ENCODE measurements at places on chromosomes 11 and 22.

DNA sequence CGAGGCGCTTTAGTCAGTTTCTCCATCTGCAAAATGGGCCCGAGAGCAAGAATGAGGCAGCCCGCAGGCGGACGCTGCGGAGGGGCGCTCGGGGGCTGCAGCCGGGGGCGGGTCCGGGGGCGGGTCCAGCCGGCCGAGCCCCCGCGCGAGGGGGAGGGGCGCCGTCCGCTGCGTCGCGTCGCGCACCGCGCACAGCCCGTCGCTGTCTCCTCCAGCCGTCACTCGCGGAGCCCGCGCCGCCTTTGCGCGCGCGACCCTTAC, 282 bp downstream of the PC start:
- peaks cover 26% of the 10 kb centered on the region for H3K4me1 ChIP-seq
- peak overlapping the region; percentile 87 for H3K4me3 ChIP-seq
- peak overlapping the region; percentile 94 for H3K27ac ChIP-seq
- H3K27me3 ChIP-seq, result peaks cover 17% of the 10 kb centered on the region

- no peaks in the 10 kb centered on the region for H3K27me3 ChIP-seq
- H3K4me3 ChIP-seq, result no peak overlapping the region
- no peak for DNase-seq
- H3K27ac ChIP-seq, result no peak overlapping the region
Observed at GRCh38 chr11:127063241-127063640, 62.7 kb upstream of the KIRREL3 start.

GRCh38 chr11:83069441-83070043, 2.2 kb downstream of the RAB30 start:
- H3K4me3 ChIP-seq, result no peak overlapping the region
- no peak for DNase-seq
- 0 out of 2 replicates have a peak overlapping the region, but pooled peaks have one; percentile 7 for H3K27ac ChIP-seq
- peaks cover 13% of the 10 kb centered on the region for H3K36me3 ChIP-seq
- peaks cover 36% of the 10 kb centered on the region for H3K4me1 ChIP-seq
- H3K27me3 ChIP-seq, result no peaks in the 10 kb centered on the region

DNA sequence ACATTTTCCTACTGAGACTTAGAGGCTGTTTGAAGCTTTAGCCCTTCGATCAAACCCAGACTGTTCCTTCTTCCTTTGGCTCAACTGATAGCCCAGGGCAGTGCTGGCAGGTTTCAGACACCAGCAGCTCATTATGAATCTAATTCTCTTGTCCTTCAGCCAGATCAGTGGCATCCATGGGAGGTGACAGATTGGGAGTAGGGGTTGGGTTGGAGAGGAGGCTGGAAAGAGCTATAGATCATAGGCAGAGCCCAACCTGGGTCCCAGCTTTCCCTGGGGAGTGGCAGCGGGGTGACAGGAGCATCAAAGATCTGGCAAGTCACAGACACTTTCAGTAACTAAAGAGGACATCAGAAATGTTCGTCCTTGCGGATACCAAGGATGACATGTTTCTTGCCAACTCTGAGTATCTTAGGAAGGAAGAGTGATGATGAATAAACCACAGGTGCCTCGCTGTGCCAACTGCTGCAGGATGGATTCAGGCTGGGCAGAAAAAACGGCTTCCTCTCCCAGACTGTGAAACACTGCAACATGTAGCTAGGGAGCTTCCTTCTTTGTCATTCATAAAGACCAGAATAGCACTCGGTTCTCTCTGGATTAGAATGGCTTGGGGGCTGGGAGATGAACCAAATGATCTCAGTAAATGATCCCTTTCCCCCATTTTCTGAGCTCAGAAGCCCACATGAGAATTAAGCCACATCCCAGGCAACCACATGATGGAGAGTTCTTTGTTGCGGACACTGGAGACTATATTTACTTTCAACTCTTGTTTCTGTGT, 19.1 kb downstream of the ABCC8 start:
- DNase-seq, result no peak
- no peak overlapping the region for H3K27ac ChIP-seq
- peaks cover 3% of the 10 kb centered on the region for H3K36me3 ChIP-seq
- H3K4me1 ChIP-seq, result peaks cover 21% of the 10 kb centered on the region
- H3K27me3 ChIP-seq, result no peaks in the 10 kb centered on the region

- H3K4me3 ChIP-seq, result no peak overlapping the region
- no peak overlapping the region for H3K27ac ChIP-seq
- H3K27me3 ChIP-seq, result peaks cover 76% of the 10 kb centered on the region
- DNase-seq, result no peak
Observed at GRCh38 chr22:22113701-22114100, 130.9 kb upstream of the VPREB1 start.

- H3K27me3 ChIP-seq, result peaks cover 5% of the 10 kb centered on the region
- DNase-seq, result peak; percentile 78
- H3K4me3 ChIP-seq, result peak overlapping the region; percentile 87
- peak overlapping the region; percentile 96 for H3K27ac ChIP-seq
- peaks cover 25% of the 10 kb centered on the region for H3K4me1 ChIP-seq
Observed at GRCh38 chr11:66313321-66314185, 3.3 kb downstream of the CD248 start.

DNA sequence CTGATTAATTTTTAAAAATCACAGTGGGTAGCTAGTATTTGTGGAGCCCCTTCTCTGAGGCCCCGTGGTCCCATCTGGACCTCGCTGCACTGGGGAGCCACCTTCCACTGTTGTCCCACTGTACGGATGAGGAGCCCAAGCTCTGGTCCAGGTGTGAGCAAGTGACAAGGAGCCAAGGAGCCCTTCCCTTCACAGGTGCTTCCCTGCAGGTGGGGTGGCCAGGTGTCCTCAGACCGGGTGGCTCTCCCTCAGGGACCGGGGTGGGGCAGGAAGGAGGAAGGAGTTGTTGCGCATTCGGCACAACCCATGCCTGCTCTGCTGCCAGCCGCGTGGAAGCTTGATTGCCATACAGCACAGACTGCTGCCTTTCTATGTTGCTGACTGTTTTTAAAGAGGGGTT, 10.4 kb upstream of the SEPTIN5 start:
- peak; percentile 10 for DNase-seq
- no peak overlapping the region for H3K4me3 ChIP-seq
- peaks cover 36% of the 10 kb centered on the region for H3K4me1 ChIP-seq
- peak overlapping the region; percentile 63 for H3K27ac ChIP-seq
- H3K36me3 ChIP-seq, result no peaks in the 10 kb centered on the region
- H3K27me3 ChIP-seq, result peaks cover 3% of the 10 kb centered on the region

DNA sequence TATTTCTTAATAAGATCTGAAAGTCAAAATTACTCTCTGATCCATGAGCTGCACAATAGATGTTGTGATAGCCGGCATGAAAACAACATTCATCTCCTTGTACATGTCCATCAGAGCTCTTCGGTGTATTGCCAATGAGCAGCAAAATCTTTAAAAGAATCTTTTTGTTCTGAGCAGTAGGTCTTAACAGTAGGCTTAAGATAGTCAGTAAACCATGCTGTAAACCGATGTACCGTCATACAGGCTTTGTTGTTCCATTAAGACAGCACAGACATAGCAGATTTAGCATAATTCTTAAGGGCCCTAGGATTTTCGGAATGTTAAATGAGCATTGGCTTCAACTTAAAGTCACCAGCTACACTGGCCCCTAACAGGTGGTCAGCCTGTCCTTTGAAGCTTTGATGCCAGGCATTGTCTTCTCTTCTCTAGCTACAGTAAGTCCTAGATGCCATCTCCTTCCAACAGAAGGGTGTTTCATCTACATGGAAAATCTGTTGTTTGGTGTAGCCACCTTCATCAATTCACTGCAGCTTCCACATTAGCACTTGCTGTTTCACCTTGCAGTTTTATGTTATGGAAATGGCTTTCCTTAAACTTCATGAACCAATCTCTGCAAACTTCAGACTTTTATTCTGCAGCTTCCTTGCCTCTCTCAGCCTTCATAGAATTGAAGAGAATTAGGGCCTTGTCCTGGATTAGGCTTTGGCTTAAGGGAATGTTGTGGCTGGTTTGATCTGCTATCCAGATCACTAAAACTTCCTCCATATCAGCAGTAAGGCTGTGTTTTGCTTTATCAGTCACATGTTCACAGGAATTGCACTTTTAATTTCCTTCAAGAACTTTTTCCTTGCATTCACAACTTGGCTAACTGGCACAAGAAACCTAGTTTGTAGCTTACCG, 28.4 kb downstream of the RRP8 start:
- H3K4me3 ChIP-seq, result no peak overlapping the region
- no peaks in the 10 kb centered on the region for H3K36me3 ChIP-seq
- no peak overlapping the region for H3K27ac ChIP-seq
- no peaks in the 10 kb centered on the region for H3K27me3 ChIP-seq
- no peaks in the 10 kb centered on the region for H3K4me1 ChIP-seq

DNA sequence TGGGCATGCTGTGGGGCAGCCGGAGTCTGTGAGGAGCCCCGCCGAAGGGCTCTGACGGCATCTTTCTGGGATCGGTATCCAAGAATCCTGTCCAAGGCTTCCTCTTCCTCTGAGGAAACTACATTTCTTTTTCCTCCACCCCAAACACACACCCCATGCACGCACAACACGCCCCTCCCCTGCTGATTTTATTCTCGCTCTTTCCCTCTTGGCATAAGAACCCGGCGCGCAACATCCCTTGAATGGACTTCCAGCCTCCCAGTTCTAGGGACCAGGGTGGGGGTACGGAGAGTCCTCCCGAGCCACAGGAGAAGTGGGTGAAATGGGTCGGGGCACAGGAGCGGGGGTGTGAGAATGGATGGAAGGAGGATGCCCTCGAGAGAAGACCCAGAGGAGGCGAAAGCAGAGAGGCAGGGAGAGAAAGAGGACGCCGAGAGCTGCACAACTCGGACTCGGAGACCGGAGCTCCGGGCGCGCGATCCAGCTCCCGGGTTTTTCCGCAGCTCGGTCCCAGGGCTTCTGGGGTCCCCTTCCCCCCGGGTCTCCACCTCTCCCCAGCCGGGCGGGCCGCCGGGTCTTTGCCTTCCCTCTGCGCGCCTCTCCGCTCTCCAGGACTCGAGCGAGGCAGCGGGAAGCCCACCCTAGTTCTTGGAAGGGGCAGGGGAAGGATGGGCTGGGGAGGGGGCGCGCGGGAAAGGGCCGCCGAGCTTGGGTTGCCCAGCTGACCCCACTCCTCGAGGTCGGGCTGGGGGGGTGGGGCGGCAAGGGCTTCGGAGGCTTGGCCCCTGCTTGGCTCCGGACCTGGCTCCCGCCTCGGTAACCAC, 1.5 kb upstream of the LARGE1 start:
- peaks cover 8% of the 10 kb centered on the region for H3K27me3 ChIP-seq
- peak overlapping the region; percentile 93 for H3K27ac ChIP-seq
- H3K4me3 ChIP-seq, result peak overlapping the region; percentile 93
- H3K36me3 ChIP-seq, result no peaks in the 10 kb centered on the region
- DNase-seq, result peak; percentile 88
- peaks cover 54% of the 10 kb centered on the region for H3K4me1 ChIP-seq

GRCh38 chr11:70201882-70202861, 924 bp upstream of the FADD start:
- peaks cover 26% of the 10 kb centered on the region for H3K36me3 ChIP-seq
- H3K27me3 ChIP-seq, result 0 out of 2 replicates have a peak, but pooled peaks cover 2% of the 10 kb centered on the region
- H3K27ac ChIP-seq, result peak overlapping the region; percentile 82
- peaks cover 46% of the 10 kb centered on the region for H3K4me1 ChIP-seq

DNA sequence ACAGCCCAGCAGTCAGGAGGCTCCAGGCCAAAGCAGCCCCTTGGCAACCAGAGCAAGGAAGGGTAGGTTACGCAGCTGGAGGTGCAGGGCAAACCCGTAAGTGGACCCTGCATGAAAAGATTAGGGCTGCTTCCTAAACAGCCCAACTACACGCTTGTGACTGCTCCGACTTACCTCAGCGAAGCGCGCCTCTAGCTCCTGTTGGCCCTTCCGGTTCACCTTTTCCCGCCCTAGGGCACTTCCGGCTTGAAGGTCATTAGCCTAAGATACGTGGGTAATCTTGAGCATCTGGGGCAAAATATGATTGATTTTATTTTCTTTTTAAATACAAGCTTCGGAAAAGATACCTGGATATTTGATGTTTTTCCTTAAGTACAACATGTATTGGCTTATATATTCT, at the start of gene CCDC73:
TSS of gene CCDC73 (minus strand) at position 224 of the 400 bp plus-strand sequence. CDS start 34,419 bp downstream, outside the sequence.
- H3K4me1 ChIP-seq, result peaks cover 4% of the 10 kb centered on the region
- no peaks in the 10 kb centered on the region for H3K36me3 ChIP-seq
- H3K4me3 ChIP-seq, result no peak within 1 kb of the TSS
- no peak for DNase-seq
- H3K27ac ChIP-seq, result peak within 1 kb of the TSS; percentile 16
- H3K27me3 ChIP-seq, result peaks cover 3% of the 10 kb centered on the region

DNA sequence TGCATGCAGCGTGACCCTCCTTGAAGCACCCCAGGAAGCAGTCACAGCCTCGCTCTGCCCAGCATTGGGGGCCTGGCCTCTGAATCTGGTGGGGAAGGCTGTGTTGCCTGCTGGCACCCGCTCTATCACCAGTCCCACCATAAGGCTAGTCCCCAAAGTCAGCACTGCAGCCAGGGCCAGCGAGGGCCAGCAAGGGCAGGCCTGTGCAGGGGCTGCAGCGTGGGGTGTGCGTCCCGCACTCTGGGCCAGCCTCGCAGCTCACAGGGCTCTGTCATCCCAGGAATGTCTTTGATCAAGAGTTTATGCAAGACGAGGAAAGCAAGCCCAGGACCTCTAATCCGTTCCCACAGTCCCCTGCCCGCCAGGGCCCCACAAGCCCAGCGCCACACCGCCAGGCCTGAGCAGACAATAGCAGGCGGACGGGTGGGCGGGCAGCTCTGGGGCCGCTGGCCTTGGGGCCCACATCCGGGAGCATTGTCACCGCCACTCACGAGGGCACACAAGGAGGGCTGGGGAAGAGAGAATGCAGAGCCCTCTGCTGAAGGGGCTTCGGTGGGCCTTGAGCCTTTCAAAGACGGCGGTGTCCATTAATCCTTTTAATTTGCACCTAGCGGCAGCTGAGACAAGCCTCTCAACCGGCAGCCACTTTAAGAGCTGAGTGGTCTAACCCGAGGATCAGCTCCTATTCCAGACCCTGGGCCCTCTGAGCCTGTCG, 17.1 kb downstream of the LTO1 start:
- DNase-seq, result peak; percentile 78
- no peak overlapping the region for H3K4me3 ChIP-seq
- H3K4me1 ChIP-seq, result peaks cover 25% of the 10 kb centered on the region
- H3K27me3 ChIP-seq, result no peaks in the 10 kb centered on the region

GRCh38 chr11:63768237-63769041, at the start of gene ZFTA:
ZFTA (minus strand) TSS chr11:63768775; CDS start chr11:63768622, 153 bp downstream.
- H3K27me3 ChIP-seq, result peaks cover 32% of the 10 kb centered on the region
- peak within 1 kb of the TSS; percentile 98 for H3K4me3 ChIP-seq
- DNase-seq, result peak; percentile 75
- H3K4me1 ChIP-seq, result peaks cover 37% of the 10 kb centered on the region

DNA sequence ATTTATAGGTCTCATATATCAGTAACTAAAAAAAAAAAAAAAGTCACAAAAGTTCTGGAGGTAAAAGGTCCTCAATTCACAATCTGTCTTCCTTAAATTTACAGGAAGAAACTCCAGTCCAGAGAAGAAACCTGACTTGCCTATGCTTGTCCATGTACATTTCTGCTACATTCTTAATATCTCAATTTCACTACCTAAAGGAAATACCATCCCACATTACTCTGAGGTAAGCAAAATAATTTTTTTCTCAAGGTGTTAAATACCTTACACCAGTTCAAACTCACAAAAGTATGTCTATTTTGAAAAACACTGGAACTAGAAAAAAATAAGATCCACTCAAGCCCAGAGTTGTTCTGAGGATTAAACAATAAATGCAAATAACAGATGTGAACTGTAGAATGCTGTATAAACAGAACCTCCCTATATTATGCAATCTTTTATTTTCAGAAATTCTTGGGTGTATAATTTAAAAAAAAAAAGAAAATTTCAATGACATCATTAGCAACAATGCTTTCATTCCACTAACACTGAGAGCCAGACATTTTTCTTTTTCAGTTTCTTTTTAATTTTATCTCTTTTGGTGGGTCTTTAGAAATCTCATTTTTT, 49.9 kb upstream of the GDPD4 start:
- DNase-seq, result no peak
- no peak overlapping the region for H3K4me3 ChIP-seq
- no peaks in the 10 kb centered on the region for H3K4me1 ChIP-seq
- peaks cover 26% of the 10 kb centered on the region for H3K36me3 ChIP-seq
- H3K27ac ChIP-seq, result no peak overlapping the region
- no peaks in the 10 kb centered on the region for H3K27me3 ChIP-seq
